ENCODE measurements at places on chromosomes 11 and 22.

DNA sequence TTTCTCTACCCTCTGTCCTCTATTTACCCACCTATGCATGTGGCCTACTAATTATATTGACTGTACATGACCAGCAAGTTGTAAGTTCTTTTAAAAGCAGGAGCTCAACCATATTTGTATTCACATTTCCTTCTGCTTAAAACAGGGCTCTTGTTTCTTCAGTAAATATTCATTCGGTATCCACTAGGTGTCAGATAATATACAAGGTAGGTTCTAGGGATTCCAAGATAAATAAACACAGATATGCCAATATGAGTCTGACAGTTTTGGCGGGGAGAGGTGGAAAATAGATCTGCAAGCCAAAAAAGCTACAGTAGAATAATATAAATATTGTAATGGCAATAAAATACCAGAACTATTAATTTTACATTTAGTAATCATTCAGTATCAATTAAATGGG, 15.3 kb upstream of the RAB30 start:
- no peak for DNase-seq

- DNase-seq = no peak
Observed at GRCh38 chr11:15655552-15655951, 540.8 kb downstream of the INSC start.

GRCh38 chr22:48712558-48713271, 1115.0 kb downstream of the BRD1 start:
- DNase-seq = no peak

- DNase-seq = no peak
Observed at GRCh38 chr11:78993802-78994430, 419.3 kb upstream of the NARS2 start.

- DNase-seq = no peak
Observed at GRCh38 chr11:117187799-117188481, 9.4 kb downstream of the SIDT2 start.

- DNase-seq = no peak
Observed at GRCh38 chr11:12547953-12548650, 126.1 kb upstream of the TEAD1 start.

DNA sequence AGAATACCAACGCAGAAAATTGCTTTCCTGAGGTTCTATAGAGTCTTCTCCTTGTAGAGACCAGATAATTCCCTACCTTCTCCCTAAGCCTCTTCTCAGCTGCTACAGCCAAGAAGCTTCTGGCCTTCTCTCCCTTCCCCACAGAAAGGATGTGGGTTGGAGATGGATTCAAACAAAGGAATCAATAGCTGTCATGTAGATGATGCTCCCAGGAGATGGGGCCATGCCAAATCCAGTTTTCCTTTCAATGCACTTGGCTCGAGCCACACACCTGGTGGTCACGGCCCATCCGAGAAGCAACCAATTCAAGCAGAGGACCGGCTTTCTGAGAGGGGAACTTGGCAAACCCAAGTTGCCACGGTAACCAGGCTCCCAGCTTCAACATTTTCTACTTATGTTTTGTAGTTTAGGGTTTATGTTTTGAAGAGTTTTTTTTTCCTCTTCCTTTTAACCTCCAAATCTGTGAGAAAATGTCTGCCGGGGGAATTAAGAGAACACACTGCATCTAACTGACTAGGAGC, 31.3 kb upstream of the OPCML start:
- DNase-seq = no peak
